ENCODE measurements at places on chromosomes 5 and 9.

DNA sequence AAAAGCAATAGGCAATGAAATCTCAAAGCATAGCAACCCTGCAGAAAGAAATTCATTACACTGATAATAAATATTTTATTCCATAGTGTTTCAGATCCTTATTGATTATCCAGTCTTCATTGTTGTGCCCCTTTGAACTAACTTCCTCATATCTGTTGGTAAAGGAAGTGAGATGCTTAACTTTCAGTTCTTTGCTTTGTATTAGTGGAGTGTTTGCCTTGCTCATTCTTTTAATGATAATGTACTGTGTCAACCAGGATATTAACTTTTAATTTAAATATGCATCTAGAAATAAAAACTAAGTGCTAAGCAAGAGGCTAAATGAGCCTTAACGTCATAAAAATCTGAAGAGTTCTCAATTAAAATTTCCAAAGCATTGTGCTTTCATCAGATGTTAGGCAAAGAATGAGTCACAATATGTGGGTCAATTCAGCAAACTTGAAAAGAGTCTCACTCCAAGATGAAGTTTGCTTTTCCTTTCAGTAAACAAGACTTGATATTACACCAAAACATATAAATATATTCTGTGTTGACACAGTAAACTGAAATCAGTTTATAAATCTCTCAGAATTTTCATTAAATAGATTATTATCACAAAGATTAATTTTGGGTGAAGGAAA is 105.9 kb downstream of the GIN1 start:
- DNase-seq = no peak

DNA sequence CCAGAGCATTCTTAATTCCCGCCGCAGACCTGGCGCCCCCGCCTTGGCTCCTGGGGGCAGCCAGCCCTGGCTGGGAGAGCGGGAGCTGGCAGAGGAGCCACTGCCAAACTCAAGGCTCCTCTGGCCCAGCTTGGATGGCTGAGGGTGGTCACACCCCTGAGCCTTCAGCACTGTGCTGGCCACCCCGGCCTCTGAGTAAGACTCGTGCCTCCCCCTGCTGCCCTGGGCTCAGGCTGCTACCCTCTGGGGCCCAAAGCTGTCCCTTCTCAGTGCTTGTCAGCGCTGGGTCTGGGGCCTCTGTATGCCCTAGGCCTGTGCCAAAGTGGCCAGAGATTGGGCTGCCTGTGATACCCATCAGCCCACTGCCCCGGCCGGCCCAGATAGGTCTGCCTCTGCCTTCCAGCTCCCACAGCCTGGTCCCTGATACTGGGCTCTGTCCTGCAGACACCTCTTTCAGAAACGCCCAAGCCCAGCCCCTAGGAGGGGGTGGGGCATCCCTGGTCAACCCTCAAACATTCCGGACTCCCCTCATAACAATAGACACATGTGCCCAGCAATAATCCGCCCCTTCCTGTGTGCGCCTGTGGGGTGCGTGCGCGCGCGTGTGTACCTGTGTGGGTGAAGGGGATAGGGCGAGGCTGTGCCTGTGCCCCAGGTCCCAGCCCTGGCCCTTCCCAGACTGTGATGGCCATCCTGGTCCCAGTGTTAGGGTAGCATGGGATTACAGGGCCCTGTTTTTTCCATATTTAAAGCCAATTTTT is 4.4 kb upstream of the PRR7 start:
- no peak for DNase-seq

DNA sequence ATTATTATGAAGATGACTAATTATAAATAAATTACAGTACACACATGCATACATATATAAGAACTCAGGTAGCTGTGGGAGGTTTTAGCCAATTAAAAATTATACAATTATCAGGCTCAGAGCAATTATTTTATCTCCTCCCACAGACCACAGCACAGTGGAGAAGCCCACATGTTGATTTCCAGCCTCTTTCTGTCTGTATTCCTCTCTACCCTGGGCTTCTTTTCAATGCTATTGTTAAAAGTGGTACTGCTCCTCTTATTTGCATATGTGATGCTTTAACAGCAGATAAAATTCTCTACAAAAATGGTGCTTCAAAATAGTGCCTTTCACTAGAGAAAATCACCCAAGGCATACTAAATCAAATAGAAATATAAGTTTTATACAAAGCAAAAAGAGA is 218.7 kb downstream of the NFIB start:
- DNase-seq = no peak

DNA sequence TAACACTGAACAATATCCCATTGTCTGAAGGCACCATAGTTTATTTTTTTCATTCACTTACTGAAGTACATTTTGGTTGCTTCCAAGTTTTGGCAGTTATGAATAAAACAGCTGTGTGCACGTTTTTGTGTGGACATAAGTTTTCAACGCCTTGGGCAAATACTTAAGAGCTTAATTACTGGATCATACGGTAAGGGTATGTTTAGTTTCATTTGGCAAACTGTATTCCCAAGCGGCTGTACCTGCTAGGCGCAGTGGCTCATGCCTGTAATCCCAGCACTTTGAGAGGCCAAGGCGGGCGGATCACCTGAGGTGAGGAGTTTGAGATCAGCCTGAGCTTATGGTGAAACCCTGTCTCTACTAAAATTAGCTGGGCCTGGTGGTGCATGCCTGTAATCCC is 63.7 kb upstream of the FAM120A start:
- DNase-seq = no peak

GRCh38 chr9:132129535-132129934 is 32.3 kb upstream of the NTNG2 start:
- no peak for DNase-seq

GRCh38 chr9:80605793-80606192 is 1034.0 kb downstream of the TLE4 start:
- DNase-seq = no peak

DNA sequence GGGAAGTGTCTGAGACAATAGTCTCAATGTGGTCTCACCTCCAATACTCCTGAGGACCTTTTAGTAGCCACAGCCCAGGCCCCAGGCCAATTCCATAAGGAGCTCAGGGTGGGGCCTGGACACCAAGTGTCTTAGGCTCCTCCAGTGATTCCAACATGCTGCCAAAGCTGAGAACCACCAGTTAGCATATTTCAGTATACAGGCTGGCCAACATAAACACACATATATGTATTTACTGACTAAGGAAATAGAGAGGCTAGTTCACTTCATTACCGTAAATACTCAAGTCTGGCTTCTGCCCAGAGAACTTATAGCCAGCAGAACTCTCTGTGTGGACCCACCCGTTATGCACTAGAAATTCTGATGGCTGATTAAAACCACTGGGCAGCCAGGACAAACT is 24.1 kb downstream of the S1PR3 start:
- no peak for DNase-seq
